ENCODE measurements at places on chromosomes 6 and 20. TPM values are rescaled to one million over a fixed set of nuclear protein-coding genes. Genes with fewer than 3 reads are reported as not detected.

GHRH gene
- not detected for total RNA-seq

TOX2 gene
- total RNA-seq: 0.31 TPM

DNA sequence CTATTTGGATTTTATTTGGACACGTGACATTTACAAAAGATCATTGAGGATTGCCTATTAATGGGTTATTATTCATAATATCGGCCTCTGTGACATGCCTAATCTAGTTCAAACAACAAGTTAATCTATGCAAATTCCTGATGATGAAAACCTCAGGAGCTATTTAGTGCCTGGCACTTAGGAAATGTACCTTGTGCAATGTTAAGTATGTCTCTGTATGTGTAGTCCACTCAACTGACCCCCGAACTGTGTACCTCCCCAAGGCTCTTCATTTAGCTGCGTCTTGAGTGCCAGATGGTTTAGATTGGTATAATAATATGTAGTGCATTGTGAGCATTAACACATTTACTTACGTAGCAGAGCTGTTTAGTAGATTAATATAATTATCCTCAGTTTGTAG lies 6.9 kb downstream of the LAMA2 start:
- no peak for DNase-seq

GRCh38 chr6:122692175-122692598 lies 82.0 kb downstream of the PKIB start:
- no peak for DNase-seq

LY6G6D gene
- total RNA-seq: not detected

GRCh38 chr20:33408716-33409654 lies 7.7 kb upstream of the CDK5RAP1 start:
- DNase-seq: peak; percentile 46

DDAH2 gene
- 117 TPM for total RNA-seq

PDE7B gene
- 3.0 TPM for total RNA-seq

POLR3F gene
- 30.7 TPM for total RNA-seq

DNA sequence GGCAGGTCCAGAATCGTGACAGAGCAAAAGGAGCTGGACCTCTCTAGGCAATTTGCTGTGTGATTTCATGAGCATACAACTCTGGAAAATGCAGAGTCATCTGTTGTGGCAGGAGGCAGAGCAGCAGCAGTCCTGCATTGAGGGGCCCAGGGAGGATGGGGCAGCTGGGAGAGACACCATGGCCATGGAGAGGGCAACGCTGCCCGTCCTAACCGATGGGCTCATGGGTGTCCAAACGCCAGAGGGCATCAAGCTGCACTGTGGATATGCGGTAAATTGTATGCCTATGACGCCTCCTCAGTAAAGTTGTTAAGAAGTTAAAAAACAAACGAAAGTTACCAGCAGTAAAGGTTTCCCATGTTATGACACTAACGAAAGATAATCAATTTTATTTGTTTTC lies 42.2 kb upstream of the DACT2 start:
- no peak for DNase-seq

GRCh38 chr6:107668743-107669474 lies 155.2 kb downstream of the SCML4 start:
- no peak for DNase-seq

DNA sequence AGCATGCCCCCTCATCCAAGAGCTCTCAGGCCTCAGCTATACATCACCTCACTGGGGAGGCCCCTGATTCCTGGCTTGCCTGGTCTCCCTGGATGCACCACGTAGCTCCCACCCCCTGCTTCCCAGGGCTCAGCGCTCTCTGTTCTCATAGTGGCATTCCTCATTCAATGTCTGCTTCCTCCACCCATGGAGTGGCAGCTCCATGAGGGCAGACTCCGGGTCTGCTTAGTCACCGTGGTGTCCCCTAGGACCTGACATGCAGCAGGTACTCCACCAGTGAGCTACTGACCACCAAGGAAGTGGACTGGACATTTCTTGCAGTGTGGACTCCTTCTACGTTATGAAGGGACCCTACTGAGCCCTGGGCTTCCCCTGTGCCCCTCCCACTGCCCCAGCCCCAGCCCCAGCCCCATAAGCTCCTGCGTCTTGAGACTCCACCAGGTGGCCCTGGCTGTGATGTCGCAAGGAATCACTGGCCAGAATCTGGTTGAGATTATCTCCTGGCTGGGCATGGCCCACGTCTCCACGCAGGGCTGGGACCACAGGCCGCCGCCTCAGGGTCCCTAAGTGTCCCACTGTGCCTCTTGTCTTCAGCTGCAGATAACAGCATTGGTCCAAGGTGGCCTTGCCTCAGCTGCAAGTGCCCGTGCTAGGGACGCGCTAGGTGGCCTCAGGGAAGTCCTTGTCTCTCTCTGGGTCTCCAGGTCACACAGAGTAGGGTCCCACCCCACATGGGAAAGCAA lies 26.7 kb downstream of the CEBPB start:
- DNase-seq: no peak

ZSCAN23 gene
- 16.2 TPM for total RNA-seq

CASS4 gene
- total RNA-seq: 0.16 TPM

GRCh38 chr6:118639054-118639964 lies 12.1 kb downstream of the CEP85L start:
- no peak for DNase-seq

DNA sequence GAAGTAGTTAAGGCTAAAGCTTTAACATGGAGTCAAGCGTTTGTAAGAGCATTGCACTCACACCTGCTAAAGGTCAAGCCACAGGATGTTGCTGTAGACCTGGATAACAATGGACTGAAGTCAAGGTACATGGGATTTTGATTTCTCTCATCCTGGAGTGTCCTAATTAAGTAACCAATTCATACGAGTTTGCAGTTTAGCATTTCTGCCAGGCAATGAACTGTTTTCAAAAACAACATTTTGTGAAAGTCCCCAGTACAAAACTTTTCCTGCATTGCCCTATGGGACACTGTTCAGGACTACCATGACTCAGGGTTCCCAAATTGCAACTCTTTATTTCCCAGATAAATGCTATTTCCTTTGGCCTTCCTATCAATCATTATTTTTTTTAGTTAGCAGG lies 17.4 kb upstream of the SIRPB1 start:
- no peak for DNase-seq

- DNase-seq: no peak
Observed at GRCh38 chr20:35091816-35092523, 637 bp downstream of the TRPC4AP start.

DNA sequence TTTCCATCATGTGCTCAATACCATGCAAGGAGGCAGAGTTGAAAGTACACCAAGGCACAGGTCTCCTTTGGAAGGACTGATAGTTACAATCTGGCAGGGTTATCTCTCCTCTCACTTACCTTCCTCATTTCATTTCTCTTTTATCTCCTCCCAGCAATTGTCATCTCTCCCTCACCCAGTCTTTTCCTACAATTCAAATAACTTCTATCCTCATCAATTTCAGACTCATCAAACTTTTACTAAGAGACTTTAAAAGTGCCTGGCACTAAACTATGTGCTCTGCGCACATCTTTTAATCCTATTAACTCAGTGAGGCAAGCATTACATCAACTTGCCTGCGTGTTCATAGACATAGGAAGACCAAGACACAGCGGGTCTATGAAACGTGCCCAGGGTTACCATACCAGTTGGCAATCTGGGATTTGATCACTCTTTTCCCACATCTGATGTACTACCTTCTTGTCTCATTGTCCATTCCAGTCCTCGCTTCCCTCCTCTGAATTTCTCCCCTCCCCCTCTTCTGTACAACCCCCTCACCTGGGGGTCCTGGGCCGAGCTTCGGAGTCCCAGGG lies 1.2 kb downstream of the VARS1 start:
- no peak for DNase-seq

BTN2A1 gene
- 13.1 TPM for total RNA-seq

DNA sequence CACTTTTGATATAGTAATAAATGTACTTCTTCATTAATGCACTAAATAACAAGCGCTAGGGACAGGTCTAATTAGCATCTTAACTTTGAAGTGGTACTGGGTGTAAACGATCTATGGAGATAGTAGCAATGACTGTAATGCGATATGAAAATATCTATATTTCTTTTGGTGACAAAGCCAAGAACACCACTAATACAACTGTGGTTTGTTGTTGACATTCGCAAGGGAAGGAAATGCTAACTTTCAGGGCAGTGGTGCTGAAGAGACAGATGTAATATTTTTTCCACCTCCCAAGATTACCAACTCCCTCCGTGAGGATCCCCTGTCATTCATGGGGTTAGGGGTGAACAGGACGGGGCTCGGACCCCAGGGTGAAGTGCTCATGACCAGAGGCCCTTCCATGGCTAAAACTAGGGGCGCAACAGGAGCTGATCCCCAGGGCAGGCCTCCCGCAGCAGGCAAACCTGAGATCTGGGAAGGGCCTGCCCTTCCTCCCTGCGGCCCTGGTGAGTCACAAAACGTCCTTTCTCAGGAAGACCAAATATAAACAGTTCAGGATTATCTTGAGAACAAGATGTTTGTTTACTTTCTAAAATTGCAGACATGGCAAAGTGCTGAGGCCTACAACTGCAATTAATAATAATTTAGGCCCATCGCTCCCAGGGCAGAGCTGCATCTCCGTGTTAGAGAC lies 65.0 kb upstream of the TOX2 start:
- DNase-seq: no peak

DNA sequence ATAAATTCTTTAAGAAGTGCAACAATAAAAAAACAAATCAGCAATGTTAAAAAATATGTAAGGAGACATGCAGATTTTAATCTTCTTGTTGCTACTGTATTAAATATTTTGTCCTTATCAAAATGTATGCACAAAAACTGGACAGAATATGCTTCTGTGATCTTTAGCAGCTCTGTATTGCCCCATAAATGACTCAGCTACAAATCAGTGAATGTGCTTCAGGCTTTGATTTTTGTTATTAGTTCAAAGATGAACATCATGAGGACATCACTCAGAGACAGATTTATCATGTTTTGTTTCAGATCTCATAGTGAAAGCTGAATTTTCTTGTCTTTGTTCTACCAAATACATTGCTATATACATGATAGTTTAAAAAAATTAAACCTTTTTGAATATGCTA lies 312.4 kb downstream of the GRIK2 start:
- no peak for DNase-seq

TSPO2 gene
- not detected for total RNA-seq

DNA sequence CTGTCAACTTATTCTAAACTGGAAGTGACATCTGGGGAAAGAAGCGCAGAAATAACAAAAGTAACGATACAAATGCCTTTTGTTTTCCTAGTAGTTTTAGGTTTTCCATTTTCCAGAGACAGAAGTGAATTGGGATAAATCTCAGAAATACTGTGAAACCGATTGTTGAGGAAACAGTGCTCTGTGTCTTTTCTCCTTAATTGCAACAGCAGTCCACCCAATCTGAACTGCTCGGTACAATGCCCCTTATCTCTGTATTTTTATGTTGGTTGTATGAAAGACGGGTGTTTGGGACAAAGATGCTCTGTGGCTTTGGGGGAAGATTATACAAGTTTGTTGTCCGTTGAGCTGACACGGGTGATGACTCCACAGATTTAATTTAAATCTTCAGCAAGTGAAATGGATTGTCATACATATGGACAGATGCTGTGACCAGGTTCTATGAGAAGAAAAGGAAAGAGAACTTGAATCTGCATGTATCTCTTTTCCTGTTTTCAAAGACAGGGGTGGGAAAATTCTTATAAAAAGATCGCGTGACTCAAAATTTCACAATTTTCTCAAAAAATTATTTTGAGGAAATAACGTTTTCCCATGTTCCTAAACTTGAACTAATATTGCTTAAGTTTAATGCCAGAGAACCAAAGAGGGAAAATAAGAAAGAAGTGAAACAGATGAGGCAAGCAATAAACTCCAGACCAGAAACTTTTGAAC lies 41.2 kb downstream of the SASH1 start:
- no peak for DNase-seq

- no peak for DNase-seq
Observed at GRCh38 chr6:135060076-135060475, 5.5 kb upstream of the HBS1L start.

GRCh38 chr20:52103913-52104545 lies 87.5 kb downstream of the ZFP64 start:
- no peak for DNase-seq

ZNF391 gene
- 3.7 TPM for total RNA-seq

DNA sequence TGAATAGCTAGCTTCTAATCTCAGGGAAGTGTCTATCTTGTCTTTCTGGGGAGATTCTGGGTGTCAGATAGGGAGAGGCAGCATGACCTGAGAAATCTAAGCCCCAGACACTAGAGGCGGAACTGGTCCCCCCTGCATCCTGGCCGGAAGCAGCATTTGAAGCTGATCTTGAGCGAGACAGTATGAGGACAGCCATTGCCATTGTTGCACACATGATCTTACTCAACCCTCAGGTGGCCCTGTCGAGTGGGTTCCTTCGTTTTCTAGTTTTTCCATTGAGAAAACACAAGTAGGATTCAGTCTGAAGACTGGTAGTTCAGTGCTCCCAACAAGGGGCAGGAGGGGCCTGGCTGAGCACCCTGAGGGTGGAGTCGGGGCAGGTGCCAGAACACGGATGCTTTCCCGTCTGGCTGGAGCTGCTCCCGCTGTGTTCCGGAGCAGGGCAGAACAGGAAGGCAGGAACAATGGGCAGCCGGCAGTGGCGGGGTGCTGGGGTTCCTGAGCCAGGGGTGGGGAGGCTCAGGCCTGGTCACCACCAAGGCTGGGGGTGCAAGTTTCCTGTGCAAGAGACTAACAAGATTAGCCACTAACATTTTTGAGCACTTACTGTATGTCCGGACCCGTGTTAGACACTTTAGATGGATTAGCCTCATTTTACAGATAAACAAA lies 7.9 kb upstream of the SDCBP2 start:
- no peak for DNase-seq

ABCF1 gene
- 17.5 TPM for total RNA-seq

ARHGAP40 gene
- total RNA-seq: not detected

- DNase-seq: no peak
Observed at GRCh38 chr6:41689171-41690008, 46.0 kb downstream of the TFEB start.

TP53TG5 gene
- not detected for total RNA-seq

- no peak for DNase-seq
Observed at GRCh38 chr6:24797596-24798216, 1.0 kb downstream of the ARMH2 start.

DNA sequence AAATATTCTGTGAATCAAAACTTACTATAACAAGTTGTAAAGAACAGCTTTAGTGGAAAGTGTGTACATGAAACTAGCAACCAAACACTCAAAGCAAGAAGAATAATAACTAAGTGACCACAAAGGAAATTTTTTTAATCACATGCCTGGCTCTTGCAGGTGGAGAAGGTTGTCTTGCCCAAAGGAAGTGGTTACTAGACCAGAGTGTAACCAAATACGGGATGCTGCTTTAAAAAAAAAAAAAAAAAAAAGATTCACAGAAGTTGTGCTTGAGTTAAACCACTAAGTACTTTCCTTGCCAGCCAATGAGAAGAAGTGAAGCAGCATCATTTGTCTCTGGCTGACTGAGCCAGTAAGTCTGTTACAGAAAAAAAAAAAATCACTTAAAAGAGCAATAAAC lies 19.1 kb upstream of the HLA-DQB1 start:
- no peak for DNase-seq
